Epithelial cell of proximal tubule (primary cell): ENCODE measurements at places on chromosomes 6 and 20. TPM values are rescaled to one million over a fixed set of nuclear protein-coding genes. Genes with fewer than 3 reads are reported as not detected.
A peak's percentile ranks its signal among the peaks of the same experiment; 100 is the strongest.

MACROD2 gene
- total RNA-seq = 0.23 and 0.51 TPM in 2 replicates

GRCh38 chr6:37022135-37022863 lies 16.8 kb downstream of the FGD2 start:
- DNase-seq = no peak

MEP1A gene
- not detected in 2 replicates for total RNA-seq

- peak; percentile 79 for DNase-seq
These were observed 9.4 kb upstream of the COL9A1 start for GRCh38 chr6:70312165-70312745.

- DNase-seq = no peak
These were observed 19.1 kb upstream of the ARMC12 start for GRCh38 chr6:35717449-35718374.

GRCh38 chr6:53603386-53604116 lies 58.6 kb upstream of the GCLC start:
- no peak for DNase-seq

GRCh38 chr6:14476793-14477531 lies 359.4 kb downstream of the CD83 start:
- DNase-seq = peak; percentile 86

GRCh38 chr6:24968783-24969182 lies 33.0 kb upstream of the RIPOR2 start:
- no peak for DNase-seq

MCHR2 gene
- total RNA-seq = not detected in 2 replicates

GRCh38 chr6:3683331-3683730 lies 68.2 kb downstream of the PXDC1 start:
- no peak for DNase-seq

DNA sequence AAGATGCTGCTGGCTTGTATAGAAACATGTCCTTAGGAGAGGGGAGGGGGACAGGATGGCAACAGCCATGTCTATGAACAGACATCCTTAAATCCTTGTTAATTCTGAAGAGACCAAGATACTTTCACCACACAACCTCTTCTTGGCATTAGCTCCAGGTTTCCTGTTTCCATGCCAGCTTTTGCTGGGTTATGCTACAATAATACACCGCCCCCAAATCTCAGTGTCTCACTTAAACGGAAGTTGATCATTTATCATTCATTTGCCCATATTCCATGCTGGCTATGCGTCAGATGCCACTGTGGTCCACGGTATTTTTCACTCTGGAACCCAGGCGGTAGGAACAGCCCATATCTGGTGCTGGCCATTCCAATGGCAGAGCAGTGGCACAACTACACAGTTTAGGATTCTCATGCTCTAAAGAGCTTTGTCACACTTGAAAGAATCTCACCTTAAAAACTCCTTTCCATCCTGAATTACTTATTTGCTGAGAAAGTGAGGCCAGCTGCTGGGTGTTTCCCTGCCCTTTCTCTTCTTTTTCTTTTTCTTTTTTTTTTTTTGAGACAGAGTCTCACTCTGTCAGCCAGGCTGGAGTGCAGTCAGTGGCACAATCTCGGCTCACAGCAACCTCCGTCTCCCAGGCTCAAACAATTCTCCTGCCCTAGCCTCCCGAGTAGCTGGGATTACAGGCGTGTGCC lies 3.7 kb upstream of the RNASET2 start:
- no peak for DNase-seq

DNA sequence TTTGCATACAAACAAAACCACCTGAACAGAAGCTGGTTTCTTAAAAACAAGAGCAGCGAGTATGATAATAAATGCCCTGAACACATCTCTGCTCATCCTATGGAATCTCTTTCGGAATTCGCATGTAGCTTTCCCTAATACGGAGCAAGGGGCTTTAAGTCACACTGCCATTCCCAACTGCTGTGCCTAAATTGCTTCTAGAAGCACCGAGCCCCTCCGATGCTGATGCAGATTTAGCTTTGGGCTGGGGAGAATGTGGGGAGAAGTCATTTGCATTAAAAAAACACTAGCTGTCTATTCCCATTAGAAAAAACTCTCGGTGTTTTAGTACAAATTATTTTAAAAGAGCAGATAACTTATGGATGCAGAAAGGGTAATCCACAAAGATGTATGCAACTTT lies 76.9 kb downstream of the CD83 start:
- no peak for DNase-seq

BPIFB1 gene
- total RNA-seq = not detected in 2 replicates

DNA sequence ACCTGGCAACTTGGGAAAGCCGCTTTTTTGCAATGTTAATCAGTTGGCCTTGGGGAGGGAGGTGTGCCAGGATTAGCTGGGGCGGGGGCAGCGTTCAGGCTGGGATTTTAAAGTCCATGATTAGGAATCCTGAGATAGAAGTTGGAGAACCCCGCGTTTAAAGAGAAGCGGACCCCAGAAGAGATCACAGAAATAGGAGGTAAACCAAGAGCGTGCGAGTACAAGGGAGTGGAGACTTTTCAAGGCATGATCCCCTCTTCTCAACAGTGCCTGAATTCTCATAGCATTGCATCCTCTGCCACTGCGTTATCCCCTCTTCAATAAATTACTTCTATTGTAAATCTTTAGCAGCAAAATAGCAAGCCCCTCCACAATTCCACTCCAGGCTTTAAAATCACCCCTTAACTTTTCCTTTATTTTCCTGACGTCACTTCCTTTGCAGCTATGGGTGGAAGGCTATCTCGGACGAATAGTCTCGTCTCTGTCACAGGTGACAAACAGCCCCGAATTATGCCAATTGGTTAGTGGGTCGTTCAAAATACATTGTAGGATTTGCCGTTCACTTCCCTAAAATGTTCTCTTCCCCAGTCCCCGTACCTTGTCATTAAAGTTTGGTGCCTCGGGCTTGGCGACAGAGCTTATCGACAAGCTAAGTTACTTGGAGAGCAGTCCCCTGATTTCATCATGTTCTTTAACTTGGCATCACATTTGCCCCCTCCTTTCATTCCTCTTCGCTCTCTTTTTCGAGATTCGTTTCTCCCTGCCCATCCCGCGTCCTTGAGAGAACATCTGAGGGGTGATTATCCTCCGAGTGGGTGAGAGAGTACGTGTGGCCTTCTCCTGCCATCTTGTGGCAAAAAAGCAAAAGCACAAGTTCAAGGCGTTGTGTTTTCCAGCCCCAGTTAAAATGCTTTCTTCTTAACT lies 17.1 kb downstream of the OR2B2 start:
- DNase-seq = no peak

BPI gene
- not detected in 2 replicates for total RNA-seq

DNA sequence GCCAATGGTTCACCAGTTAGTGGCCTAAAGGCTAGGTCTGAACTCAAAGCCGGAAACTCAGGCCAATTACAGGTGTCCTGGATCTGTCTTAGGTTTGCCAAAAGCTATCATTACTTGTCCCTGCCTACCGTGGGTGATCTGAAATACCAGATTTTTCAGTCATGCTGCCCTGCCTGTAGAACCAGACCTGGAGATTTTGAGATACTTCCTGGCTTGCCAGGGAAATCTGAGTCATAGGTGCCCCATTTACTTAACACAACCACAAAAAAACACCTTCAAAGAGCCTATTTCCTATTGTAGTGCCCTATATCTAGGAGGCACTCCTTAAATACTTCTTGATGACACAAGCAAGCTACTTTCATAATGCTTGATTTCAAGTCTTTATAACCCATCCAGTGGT lies 13.9 kb upstream of the RANBP9 start:
- DNase-seq = no peak

MAP7 gene
- total RNA-seq = 12.9 and 16.1 TPM in 2 replicates

DNA sequence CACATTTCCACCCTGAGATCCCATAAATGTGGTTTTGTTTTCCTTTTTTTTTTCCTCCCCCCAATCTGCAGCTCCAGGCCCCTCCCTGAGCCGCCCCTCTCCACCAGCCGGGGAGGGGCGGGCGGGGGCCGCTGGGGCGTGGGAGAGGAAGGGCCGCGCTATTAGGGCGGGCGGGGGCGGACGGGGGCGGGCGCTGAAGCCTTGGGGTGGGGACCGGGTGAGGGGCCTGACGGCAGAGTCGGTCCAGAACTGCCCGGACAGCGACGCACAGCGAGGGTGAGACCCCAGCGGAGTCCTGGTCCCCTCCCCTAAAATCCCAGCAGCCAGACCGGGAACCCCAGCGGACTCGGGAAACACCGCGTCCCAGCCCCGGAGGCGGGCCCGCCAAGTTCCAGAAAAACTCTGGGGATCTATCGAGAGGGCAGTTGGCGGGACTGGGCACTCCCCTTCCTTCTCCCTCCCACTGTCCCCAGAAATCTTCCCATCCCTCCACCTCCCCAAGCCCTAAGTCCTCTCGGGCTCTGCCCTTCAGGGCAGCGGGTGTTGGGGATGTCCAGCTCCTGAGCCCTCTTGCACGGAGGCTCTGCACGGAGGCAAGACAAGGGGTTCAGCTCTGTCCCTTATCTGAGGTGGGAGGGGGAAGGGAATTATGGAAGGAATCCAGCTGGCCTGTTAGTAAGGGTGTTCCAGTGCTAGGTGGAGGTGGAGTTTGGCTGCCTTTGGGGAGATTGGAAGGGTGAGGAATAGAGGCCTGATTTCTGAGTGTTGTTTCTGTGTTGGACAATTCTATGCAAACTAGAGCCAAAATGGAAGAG lies at the start of gene PRICKLE4:
Gene PRICKLE4 (plus strand): TSS at position 232 of the 815 bp plus-strand sequence. CDS start 2,692 bp downstream, outside the sequence.
- DNase-seq = no peak

DNA sequence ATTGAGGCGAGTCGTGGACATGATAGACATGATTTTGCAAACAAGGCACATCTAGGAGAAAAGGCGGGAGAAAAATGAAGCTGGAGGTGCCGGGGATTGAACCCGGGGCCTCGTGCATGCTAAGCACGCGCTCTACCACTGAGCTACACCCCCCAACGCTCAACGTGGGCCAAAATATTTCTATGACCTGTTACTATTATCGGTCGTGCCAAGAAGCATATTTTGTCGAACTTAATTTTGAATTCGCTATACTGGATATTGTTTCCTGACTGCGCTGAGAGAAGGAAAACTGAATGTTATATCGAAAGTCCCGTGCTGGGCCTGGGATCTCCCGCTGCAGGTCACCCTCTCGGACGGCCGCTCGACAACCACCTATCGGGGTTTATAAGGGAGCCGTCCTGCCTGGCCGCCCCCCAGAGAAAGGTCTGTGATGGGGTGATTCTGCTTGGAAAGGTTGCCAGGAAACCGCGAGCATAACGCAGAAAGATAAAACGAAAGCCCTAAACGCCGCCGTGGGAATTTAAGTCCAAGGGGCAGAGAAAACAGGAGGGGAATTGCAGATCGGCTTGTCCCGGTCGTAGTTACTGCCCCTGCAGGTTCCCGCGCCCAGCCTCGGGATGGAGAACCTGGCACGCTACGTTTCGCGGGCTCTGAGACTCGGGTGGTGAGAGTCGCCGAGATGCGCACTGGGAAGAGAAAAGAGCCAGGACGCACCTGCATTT lies 60.0 kb downstream of the TRIM27 start:
- no peak for DNase-seq

GRCh38 chr20:21615617-21616080 lies 89.8 kb upstream of the PAX1 start:
- DNase-seq = no peak

DNA sequence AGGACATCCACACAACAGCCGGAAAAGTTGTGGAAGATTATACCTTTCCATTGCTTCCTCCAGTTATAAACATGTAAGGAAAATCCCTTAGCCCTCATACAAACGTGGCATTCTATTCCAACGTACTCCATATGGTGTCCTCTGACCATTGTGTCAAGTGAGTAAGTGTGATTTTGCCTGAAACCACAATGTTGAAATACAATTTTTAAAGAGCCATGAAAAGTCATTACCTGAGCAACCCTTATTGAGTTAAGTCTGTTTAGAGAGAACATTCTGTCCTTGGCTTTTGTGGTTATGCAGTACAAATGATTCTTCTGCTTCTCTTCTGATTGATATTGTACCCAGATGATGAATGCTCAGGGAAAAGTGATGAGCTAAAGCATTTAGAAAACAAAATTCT lies 530.1 kb downstream of the HAO1 start:
- DNase-seq = no peak
